ENCODE measurements at places on chromosomes 12 and 14.

DNA sequence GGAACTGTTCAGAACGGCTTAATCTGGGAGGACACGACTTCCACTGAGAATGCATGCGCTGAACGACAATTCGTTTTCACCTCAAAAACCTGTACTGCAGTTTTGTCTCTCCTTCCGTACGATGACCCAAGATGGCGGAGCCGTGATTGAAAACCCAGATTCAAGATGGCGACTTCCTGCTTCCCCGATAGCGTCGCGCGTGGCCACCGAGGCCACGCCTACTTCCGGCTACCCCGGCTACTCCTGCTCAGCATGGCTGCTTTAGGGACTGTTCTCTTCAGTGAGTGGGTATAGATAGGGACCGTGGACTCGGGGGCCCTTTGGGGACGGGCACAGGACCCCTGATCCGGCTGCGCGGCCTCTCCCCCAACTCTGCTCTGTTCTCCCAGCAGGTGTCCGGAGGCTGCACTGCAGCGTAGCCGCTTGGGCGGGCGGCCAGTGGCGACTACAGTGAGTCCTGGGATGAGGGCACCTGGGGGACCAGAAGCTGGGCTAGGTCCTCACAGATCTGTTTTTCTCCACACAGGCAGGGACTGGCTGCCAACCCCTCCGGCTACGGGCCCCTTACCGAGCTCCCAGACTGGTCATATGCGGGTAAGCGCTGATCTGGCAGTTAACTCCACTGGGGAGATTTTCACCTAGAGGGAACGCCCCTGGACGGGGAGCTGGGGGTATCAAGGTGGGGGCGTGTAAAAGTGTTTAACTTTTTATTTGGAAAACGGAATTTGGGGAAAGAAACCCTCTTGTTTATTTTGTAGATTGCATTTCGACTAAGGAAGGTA lies at the start of gene MRPL52:
Gene MRPL52, plus strand, starts transcription at position 227 of the 782 bp plus-strand sequence. Its CDS starts 26 bp downstream, at position 253.
- DNase-seq, result peak; percentile 91

DNA sequence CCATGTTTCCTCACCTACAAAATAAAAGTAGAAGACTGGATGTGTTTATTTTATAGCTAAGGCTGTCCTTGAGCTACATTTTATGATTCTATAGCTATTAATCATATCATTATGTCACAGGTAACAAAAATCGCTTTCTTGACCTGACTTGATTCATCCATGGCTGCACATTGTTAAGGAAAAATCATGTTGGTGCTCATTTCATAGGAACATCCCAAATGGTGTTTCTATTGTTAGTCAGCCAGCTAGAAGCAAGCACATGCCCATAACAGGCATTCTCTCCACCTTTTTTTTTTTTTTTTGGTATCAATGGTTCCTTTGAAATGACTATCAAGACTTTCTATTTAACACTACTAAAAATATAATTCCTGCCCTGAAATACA lies 45.3 kb upstream of the PTHLH start:
- no peak for DNase-seq

GRCh38 chr12:132638541-132639408 lies 20.2 kb downstream of the P2RX2 start:
- no peak for DNase-seq

GRCh38 chr12:14643251-14643650 lies 53.1 kb downstream of the GUCY2C start:
- peak; percentile 40 for DNase-seq

GRCh38 chr14:58769011-58769643 lies 131.4 kb downstream of the DACT1 start:
- DNase-seq, result no peak

DNA sequence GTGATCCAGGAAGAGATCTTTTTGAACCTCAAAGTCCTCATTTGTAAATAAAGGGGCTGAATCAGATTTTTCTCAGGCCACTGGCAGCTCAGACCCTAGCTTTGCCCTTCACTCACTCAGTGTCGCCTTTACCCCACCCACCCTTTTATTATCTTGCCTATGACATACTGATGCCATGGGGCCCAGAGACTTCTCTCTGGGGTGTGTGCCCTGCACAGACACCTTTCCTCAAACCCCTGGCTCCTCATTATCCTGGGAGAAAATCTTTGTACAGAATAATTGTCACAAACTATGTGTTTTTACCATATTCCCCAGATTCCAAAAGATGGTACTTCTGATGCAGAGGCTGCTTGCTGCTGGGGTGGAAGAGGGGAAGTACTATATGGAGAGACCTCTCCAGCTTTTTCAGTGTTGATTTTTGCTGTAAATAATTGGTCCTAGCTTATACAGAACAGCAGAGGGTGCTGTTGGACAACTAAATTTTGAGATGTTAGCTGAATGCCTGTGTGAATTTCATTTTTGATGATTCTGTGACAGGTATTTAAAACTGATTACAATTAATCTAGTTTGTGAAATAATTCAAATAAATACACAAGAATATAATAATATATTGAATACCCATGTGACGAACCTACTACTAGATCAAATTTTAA lies 53.9 kb upstream of the DCD start:
- DNase-seq, result peak; percentile 70
